ENCODE measurements at places on chromosomes 7 and 10.

DNA sequence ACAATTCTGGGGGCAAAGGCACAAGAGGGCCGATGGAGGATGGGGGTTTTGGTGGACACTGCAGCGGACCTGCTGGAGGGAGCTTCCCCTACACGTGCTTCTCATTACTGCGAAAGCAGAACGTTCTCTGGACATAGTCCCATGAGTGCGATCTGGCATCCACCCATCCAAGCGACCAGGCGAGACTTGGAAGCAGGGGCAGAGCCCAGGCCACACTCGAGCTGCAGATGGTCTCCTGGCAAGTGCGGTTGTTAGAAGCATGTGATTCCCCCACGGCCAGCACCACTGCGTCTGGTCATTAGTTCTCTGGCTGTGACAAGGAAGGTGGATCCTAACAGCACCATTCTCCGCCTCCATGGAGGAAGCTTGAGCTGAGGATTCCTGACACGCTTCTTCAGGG, 118.4 kb upstream of the TCERG1L start:
- DNase-seq: no peak

GRCh38 chr7:107045195-107045960, 873 bp downstream of the PRKAR2B start:
- no peak for DNase-seq

DNA sequence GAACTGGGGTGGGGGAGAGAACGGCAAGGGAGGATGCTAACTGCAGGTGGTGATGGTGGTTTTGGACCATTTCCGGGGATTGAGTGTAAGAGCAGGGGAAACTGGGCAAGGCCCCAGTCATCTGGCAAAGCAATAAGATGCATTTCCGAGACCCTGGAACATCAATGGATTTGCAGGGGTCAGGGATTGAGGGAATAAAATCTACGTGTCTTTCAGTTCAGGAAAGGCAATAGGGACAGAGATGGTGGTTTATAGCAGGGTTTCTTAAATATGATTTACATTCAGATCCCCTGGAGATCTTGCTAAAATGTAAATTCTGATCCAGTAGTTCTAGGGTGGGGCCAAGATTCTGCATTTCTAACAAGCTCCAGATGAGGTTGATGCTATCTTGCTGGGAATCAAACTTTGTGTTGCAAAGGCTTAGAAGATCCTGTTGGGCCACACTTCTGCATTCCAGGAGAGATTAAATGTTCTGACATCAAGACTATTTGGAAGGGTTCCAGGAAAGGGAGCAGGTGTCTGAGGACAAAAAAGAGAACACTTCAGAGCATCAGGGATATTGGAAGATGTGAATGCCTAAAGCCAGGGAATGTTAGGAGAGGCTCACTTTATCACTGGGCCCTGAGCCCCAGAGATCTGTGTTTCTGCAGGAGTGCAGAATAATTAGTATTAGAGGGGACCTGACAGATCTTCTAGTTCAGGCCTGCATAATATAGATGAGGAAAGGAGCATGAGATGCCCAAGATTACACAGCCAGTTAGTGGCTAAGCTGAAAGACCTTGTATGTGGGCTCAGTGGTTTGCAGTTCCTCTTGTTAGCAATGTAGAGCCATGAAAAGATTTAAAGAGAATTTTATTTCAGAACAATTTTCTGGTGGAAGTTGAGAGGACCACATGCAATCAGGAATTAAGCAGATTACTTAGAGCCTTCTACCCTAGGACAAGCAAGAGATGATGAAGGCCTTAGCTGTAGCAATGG, 32.4 kb downstream of the BLNK start:
- DNase-seq: no peak

DNA sequence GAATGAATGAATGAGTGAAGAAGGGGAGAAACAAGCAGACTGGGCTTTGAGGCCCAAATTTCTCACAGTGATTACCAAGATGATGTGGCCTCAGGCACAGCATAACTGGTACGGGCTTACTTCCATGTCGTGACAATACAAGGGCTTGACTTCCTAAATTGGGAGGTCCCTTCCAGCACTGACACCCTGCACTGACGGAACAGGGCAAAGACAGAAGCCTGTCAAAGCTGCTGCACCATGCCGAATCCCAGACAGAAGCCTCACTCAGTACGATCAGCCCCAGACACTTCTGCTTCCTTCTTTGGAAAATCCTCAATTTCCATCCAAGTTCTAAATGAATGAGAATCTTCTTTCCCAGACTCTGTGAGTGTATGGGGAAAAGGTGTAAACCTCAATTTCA, 51.9 kb downstream of the GNA12 start:
- DNase-seq: no peak

GRCh38 chr10:101079874-101080273, 18.1 kb downstream of the KAZALD1 start:
- no peak for DNase-seq

GRCh38 chr10:114271075-114271778, 32.2 kb downstream of the VWA2 start:
- no peak for DNase-seq

DNA sequence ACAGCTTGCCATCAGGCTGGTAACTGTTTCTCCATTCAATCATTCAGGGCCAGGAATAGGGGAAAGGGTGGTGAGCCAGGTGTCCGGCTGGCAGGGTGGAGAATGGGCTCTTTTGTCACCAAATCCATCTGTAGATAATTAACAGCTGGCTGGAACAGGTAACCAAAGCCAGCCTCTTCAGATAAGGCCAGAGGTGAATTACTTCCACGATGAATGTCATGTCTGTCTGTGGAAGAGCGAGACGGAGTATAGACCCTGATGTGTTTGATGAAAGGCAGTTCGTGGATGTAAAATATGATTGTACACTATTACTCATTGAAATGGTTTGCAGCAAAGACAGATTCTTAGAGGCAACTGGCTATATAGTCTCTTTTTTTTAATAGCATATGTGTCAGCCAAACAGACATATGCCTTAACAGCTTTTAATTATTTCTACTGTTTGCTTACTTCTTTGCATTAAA, 149.8 kb downstream of the KLF6 start:
- no peak for DNase-seq

DNA sequence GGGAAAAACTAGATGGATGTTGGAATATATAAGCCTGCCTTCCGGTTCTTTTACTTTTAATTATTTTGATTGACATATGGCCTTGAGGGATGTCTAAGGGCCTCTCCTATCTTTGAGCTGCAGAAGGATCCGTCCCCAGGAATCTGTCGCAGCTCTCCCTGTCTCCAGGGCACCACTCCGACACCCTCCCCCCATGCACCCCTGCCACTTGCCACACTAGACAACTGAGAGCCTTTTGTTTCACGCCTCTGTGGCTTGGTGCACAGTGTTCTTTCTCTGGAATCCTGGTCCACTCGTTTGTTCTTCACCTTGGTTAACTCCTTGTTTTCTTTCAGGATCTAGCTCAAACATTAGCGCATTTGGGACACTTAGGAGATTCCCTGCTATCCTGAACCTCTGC, 124.1 kb upstream of the EFCAB10 start:
- DNase-seq: no peak

- DNase-seq: peak; percentile 68
Observed at GRCh38 chr10:118584181-118584954, 11.1 kb downstream of the PRLHR start.

DNA sequence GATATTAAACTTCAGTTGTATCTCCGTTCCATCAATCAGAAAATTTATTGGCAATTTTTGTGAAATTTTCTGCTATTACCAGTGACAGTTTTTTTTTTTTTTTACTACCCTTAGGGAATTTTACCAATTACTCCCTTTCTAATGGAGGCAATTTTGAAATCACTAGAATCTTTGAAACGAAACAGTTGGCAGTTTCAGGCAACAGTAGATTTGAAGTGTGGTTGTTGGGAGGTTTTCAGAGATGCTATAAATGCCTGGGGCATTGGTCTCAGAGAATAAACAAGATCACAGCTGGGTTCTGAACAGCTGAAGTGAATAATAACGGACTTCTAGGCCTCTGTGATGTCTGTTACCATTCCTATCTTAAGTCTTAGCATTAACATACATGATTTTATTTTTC, 535.9 kb upstream of the POT1 start:
- no peak for DNase-seq

DNA sequence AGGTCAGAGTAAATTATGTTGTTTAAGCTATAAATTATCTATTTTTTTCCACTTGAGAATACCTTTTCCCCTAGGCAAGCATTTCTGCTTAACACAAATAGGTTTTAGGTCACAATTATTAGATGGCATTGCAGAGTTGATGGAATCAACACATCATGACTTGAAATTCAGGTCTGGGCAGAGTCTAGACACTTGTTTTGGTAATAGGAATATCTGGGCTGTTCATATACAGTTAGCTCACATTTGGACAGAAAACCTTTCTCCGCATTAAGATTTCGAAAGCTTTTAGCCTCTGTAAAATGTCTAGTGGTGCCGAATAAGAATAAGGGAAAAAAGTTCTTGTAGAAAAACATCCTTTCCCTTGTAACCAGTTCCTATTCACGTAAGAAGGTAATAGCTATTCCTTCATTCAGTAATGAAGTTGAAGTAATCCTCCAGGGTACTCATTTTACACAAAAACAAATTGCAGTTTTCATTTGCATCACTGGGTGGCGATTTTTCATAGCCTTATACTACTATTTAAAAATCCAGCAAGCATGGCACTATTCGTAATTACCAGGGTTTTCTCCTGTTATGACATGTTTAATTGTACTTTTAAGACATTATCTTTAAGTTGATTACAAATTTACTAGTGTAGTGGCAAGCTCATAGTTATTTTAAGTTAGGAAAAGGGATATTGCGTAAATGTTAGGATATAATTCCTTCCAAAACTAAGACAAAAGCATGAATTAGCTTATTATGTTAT, 37.0 kb downstream of the RPA3 start:
- peak; percentile 61 for DNase-seq

DNA sequence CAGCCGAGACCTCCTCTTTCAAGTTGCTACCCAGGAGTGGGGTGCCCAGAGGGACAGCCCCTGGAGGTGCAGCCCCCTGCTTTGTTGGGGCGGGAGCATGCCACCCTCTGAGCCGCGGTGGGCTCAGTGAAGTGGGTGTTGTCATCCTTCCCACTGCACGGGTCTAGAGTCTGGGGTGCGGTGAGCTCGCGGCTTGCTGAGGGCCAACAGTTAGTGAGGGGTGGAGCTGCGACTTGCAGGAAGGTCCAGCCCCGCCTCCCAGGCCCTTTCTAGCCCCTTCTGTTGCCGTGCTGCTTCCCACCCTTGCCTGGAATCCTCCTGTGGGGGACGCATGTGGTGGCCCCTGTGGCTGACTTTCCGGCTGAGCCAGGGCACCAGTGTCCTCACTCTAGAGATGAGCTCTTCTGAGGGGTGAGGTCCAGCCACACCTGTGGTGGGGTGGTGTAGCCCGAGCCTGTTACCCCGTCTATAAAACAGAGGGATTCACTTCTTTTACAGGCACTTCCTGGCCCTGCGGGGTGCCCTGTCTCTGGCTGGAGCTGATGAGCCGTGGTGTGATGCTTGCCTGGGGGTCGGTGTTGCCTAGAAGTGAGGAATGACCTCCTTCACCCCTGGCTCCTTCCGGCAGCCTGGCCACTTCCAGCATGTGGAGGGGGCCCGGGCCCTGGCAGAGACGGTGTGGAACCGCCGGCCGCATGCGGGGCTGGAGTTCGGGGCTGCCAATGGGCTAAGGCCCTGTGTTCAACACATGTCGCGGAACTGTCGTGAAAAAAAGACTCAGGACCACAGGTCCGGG, 127.9 kb downstream of the FAM53B start:
- DNase-seq: no peak

- DNase-seq: no peak
Observed at GRCh38 chr10:132183046-132183445, 3.7 kb upstream of the DPYSL4 start.

DNA sequence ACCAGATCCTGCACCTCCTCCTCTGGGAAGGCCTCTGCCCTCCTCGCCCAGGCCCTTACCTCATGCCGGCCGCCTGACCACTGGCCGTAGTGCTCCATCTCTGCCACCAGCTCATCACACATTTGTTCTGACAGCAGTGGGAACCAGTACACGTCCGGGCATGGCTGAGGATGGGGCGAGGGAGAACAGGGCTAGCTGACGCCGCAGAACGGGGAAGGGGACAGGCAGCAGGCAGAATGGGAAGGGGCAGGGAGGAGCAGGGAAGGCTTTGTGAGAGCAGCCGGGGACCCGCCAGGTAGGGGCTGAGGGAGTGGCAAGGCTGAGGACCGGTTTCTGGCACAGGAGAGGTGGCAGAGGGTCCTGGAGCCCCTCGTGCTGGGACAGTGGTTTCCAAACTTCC, 8.0 kb upstream of the MOGAT3 start:
- no peak for DNase-seq

DNA sequence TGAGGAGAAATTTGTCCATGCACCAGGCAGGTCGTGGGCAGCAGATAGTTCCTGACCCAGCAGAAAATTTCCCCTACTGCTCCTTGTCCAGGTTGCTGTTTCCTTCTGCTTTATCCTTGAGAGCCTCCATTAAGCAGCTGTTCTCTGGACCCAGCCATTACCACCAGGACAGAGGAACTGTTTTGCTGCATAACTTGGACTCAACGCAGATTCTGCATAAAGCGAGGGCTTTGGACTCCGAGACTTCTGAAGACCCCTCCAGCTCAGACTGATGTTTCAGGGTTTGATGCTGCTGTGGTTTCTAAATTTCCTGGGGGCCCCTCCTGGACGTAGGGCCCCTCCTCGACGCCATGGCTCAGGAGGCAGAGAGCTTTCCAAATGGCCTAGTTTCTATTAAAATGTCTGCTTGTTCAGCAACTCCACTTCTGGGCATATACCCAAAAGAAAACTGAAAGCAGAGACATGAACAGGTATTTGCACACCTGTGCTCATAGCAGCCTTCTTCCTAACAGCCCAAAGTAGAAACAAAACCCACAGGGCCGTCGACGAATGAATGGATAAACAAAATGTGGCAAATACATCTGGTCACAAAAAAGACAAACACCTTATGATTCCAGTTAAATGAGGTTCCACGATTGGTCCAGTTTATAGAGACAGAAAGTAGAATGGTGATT, 28.3 kb upstream of the LMTK2 start:
- no peak for DNase-seq

- DNase-seq: peak; percentile 39
Observed at GRCh38 chr10:17980846-17981565, 29.3 kb downstream of the SLC39A12 start.

GRCh38 chr7:138358850-138359341, 101.2 kb upstream of the TRIM24 start:
- DNase-seq: no peak

- DNase-seq: peak; percentile 9
Observed at GRCh38 chr10:23343591-23344240, 881 bp downstream of the C10orf67 start.

- peak; percentile 30 for DNase-seq
Observed at GRCh38 chr10:120735773-120736371, 115.3 kb upstream of the WDR11 start.

GRCh38 chr7:81707966-81708365, 61.9 kb downstream of the HGF start:
- DNase-seq: no peak

All from AG10803 (cell line).